Stimulated activated CD8-positive, alpha-beta memory T cell treated with anti-CD3 and anti-CD28 coated beads, Interleukin-12 subunit alpha, Interleukin-12 subunit beta, amount 100 ng/mL, for 1 hour (primary cell): ENCODE measurements at places on chromosomes 6 and 20.

GRCh38 chr6:34723203-34723602 is 26.6 kb upstream of the ILRUN start:
- DNase-seq = no peak

GRCh38 chr6:40131675-40132074 is 197.4 kb upstream of the MOCS1 start:
- DNase-seq = no peak

- DNase-seq = no peak
Measured at GRCh38 chr20:32886652-32887051, 27.9 kb downstream of the EFCAB8 start.

- no peak for DNase-seq
Measured at GRCh38 chr20:19699180-19699971, 58.7 kb upstream of the RIN2 start.

DNA sequence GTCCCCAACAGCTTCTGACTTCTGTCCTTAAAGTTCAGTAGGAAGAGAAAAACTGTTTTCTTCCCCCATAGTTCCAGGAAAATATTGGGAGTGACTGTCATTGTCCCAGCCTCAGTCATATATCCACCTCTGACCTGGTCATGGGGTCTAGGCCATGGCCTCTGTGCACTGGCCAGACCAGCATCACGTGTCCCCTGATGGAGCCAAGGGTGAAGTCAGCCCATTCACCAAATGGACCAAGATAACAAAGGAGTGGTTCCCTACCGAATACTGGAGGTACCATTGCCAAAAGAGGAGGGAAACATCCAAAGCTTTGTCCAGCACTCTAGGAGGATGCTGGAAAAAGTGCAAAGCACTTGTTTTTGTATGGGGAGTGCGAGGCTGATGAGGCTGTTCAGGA is 395.4 kb downstream of the TAF4 start:
- no peak for DNase-seq

- DNase-seq = no peak
Measured at GRCh38 chr6:159513074-159513720, 179.8 kb downstream of the SOD2 start.

GRCh38 chr6:111591370-111591900 is 14.2 kb downstream of the TRAF3IP2 start:
- no peak for DNase-seq

- DNase-seq = no peak
Measured at GRCh38 chr6:150641398-150642139, 41.9 kb downstream of the PLEKHG1 start.

DNA sequence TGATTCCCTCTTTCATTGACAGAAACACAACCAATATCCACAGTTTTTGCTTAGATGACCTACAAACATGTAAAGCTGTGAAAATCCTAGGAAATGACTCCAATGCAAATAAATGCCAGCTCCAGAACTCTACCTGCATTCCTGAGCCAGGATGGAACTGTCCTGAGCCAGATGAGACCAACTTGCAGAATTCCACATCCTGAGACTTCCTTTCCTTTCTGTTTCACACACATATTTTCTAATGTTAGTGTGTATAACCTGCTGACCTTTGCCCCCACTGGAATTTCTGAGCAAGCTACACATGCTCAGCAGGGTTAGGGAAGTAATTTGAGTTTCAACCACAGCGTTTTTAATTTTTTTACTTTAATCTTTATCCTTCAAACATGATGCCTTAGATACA is 69.6 kb upstream of the ADGRF1 start:
- DNase-seq = no peak

DNA sequence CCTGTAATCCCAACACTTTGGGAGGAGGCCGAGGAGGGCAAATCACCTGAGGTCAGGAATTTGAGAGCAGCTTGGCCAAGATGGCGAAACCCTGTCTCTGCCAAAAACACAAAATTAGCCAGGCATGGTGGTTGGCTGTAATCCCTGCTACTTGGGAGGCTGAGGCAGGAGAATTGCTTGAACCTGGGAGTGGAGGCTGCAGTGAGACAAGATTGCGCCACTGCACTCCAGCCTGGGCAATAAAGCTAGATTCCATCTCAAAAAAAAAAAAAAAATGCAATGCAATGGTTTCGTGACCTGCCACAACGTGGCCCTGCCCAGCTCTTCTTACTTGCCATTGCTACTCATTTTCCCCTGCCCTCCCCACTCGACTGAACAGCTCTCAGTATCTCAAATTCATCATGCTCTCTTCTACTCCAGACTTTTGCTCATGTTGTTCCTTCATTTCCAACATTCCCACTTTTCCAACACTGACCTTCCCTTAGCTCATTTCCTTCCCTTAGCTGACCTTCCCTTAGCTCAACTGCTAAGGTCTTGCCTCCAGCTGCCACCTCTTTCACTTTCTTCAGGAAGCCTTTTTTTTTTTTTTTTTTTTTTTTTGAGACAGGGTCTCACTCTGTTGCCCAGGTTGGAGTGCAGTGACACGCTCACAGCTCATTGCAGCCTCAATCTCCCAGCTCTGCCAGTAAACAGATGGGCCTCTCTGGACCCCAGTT is 2.1 kb upstream of the MTHFD1L start:
- DNase-seq = no peak

GRCh38 chr6:4010048-4010447 is 68.9 kb downstream of the FAM217A start:
- DNase-seq = no peak

GRCh38 chr6:39347906-39348585 is 25.5 kb upstream of the KCNK16 start:
- DNase-seq = peak; percentile 33

- DNase-seq = no peak
Measured at GRCh38 chr20:707451-708110, 32.0 kb upstream of the SCRT2 start.

DNA sequence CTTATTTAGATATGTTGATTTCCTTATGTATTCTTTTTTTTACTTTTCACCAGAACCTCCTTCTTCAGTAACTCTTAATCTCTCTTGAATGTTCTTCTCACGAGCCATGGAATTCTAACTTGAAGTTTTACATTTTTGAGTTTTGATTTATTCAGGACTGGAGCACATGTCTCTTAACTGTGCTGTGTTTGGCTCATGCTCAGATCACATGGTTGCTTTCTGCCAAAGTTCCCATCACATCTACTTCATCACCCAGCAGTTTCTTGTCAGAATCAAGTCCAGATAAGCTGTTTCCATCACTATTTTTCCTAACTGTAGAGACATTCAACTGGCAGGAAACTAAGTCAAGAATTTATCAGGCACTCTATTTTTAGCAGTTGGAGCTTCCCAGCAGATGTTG is 31.7 kb downstream of the SLC35A1 start:
- DNase-seq = no peak

DNA sequence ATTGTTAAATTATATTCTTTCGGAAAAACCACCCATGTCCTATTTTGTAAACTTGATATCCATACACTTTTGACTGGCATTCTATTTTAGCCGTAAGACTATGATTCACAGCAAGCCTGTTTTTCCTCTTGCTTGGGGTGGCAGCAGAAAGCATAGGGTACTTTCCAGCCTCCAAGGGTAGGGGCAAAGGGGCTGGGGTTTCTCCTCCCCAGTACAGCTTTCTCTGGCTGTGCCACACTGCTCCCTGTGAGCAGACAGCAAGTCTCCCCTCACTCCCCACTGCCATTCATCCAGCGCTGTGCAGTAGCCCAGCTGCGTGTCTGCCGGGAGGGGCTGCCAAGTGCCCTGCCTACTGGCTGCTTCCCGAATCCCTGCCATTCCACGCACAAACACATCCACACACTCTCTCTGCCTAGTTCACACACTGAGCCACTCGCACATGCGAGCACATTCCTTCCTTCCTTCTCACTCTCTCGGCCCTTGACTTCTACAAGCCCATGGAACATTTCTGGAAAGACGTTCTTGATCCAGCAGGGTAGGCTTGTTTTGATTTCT is 2.1 kb upstream of the ESR1 start:
- no peak for DNase-seq

- DNase-seq = no peak
Measured at GRCh38 chr6:11374036-11375010, 141.9 kb upstream of the NEDD9 start.

GRCh38 chr6:26307850-26308249 is 57.1 kb upstream of the BTN3A2 start:
- no peak for DNase-seq

DNA sequence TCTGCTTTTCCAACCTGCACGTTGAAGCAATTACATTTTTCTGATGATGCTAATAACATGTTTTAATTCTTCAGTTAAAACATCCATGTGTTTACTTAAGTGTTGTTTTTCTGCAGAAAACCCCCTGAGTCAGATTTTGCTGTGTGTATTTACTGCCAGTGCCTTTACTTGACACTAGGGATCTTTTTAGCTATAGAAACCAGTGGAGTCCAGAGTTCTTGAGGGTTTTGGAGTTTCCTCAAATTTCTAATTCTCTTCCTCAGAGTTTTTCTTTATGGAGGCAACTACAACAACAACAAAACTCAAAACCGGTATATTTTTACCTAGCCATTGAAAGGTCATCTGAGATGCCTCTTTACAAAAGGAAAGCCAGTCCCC is 168.4 kb downstream of the JARID2 start:
- DNase-seq = no peak

DNA sequence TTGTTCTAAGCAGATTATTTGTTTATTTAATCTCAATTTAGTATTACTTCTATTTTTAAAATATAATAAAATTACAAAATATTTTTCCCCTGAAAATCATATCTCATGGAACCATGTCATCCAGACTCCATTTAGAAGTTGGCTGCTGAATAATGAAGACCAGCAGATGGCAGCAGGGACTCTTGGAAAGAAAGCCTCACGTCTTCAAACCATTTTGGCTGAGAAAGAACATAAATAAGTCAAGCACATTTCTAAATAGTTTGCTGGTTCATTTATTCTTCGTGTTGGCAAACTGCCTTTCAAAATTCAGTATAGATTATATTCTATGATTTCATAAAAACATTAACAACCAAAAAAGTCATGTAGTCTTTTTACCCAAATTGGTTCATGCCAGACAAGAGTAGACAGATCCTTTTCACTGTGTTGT is 71.7 kb downstream of the RCAN2 start:
- no peak for DNase-seq

DNA sequence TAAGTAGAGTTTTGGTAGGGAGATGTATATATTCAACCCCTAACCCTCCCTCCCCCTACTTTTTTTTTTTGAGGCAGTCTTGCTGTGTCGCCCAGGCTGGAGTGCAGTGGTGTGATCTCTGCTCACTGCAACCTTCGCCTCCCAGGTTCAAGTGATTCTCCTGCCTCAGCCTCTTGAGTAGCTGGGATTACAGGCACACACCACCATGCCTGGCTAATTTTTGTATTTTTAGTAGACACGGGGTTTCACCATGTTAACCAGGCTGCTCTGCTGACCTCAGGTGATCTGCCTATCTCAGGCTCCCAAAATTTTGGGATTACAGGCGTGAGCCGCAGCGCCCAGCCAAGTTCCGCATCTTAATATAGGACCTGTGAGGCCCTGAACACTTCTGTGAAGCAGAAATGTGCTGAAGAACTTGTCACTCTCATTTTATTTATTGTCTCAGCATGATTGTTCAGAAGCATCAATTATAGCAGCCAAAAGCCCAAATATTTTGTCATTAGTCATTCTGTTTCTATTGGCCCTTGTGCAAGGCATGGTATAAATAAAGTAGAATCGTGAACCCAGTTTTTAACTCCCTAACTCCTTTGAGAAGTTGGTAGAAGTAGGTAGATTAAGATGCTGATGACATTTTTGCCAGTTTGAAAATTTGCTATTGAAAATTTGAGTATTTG is 19.4 kb downstream of the DSTN start:
- no peak for DNase-seq

DNA sequence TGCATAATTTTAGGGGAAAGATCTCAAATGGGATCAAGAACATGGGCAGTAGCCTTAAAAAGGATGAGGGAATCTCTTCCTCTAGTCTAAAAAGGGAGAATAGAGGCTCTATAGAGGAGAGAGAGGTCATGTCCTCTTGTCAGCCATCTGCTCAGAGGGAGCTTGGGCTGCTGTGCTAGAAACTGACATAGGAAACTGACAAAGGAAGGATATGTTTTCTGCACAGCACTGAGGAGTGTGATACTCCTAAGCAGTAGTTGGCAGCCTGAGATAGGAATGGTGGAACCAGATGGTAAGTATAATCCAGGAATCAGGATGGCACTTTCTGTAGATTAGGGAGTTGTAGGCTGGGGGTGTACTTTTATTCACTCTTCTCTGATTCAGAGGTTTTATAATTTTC is 59.2 kb downstream of the PTPRA start:
- DNase-seq = no peak

- no peak for DNase-seq
Measured at GRCh38 chr6:13395272-13396237, 67.2 kb upstream of the TBC1D7 start.

- DNase-seq = no peak
Measured at GRCh38 chr6:105644691-105645090, 241.8 kb upstream of the PREP start.

- no peak for DNase-seq
Measured at GRCh38 chr20:6583134-6583738, 184.2 kb upstream of the BMP2 start.

DNA sequence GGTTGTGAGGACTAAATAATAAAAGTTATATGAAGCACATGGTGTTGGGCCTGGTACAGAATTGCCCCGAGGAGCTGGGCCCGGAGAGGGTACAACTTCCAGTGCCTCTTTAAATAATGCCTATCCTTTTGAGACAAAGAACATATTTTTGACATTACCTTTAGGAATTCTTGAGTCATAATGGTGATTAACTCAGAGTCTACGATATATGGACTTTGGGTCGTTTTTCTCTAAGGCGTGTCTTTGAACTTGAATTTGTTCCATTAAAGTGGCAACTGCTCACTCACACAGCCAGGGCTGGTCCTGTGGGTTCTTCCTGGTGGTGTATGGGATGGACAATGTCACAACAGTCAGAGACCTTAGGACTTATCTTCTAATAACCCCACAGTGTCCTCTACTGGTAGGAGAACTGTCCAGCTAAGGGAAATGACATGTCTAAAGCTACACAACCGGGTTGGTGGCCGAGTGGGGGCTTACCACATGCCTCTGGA is 106.5 kb downstream of the CDC5L start:
- no peak for DNase-seq

- DNase-seq = no peak
Measured at GRCh38 chr20:36988494-36988966, 37.0 kb upstream of the SAMHD1 start.

DNA sequence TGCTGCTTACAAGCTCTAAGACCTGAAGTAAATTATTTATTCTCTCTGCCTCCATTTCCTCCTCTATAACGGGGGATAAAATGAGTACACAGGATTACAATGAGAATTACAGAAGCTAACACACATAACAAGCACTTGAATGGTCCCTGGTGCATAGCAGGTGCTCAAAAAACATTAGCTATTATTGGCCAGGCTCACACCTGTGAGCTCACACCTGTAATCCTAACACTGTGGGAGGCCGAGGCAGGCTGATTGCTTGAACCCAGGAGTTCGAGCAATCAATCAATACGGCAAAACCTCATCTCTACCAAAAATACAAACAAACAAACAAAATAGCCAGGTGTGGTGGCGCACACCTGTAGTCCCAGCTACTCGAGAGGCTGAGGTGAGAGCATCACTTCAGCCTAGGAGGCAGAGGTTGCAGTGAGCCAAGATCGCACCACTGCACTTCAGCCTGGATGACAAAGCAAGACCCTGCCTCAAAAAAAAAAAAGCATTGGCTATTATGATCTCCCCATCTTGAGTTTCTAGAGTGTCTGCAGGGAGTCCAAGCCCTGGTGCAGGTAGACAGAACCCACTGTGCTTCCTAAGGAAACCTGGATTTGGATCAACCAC is 68.1 kb downstream of the PREX1 start:
- DNase-seq = no peak

- DNase-seq = no peak
Measured at GRCh38 chr6:37503309-37503965, 3.7 kb upstream of the CCDC167 start.

- no peak for DNase-seq
Measured at GRCh38 chr20:10381477-10381876, 52.5 kb downstream of the MKKS start.

- DNase-seq = no peak
Measured at GRCh38 chr20:4138056-4138455, 122.7 kb upstream of the RNF24 start.
